Gastroesophageal sphincter (tissue), 4 donors: ENCODE measurements at places on chromosomes 16 and 17.
A peak's percentile ranks its signal among the peaks of the same experiment; 100 is the strongest.

- ATAC-seq = peak; percentile 37
These were observed 17.1 kb downstream of the ITGB4 start for GRCh38 chr17:75738218-75738802.

DNA sequence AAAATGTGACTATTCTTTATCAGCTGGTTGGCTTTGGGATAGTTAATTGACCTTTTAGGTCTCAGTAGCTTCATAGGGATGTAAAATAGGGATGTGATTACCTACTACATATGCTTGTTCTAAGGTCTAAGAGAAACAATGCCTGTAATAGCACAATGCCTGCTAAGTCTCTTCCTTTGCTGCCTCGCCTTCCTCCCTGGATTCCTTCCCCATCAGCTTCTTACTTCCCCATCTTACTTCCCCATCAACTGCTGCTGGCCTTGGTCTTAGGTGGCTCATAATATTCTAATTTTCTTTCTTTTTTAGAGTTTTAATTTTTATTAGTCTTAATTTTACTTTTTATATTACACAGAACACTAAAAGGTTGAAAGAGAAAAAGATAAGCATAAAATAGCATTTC lies 59.2 kb upstream of the GOT2 start:
- no peak for ATAC-seq

GRCh38 chr16:48272837-48273421 lies 25.6 kb upstream of the ABCC11 start:
- peak; percentile 48 for ATAC-seq

- no peak for ATAC-seq
These were observed 104.4 kb downstream of the CMIP start for GRCh38 chr16:81548876-81549546.

GRCh38 chr16:9192746-9193145 lies 101.3 kb downstream of the HAPSTR1 start:
- ATAC-seq = no peak

DNA sequence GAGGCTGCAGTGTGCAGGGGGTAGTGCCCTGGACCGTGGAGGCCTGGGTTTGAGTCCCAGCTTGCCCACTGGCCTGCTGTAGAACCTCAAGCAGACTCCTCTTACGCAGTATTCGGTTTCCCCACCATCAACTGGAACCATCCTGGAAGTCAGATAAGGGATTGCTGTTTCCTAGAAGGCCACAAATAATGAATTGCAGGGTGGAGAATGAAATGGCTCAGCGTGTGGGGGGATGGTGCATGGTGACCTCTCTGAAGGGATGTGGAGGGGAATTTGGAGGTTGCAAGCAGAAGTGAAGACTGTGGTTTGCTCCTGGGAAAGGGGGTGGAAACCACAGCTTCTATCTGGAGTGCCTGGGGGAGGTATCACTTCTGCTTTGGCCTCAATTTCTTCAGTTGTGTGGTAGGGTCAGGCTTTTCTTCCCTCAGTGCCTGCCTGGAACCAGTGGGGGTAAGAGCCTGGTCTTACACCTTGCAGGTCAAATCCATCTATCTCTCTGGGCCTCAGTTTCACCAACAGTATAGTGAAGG lies 1.7 kb downstream of the ADGRG5 start:
- ATAC-seq = no peak

GRCh38 chr17:66643815-66644710 lies 190.9 kb upstream of the CACNG5 start:
- no peak for ATAC-seq

- ATAC-seq = peak; percentile 52
These were observed 448.6 kb downstream of the CA10 start for GRCh38 chr17:51709694-51710633.

GRCh38 chr17:17231621-17232302 lies 5.2 kb downstream of the FLCN start:
- ATAC-seq = no peak

DNA sequence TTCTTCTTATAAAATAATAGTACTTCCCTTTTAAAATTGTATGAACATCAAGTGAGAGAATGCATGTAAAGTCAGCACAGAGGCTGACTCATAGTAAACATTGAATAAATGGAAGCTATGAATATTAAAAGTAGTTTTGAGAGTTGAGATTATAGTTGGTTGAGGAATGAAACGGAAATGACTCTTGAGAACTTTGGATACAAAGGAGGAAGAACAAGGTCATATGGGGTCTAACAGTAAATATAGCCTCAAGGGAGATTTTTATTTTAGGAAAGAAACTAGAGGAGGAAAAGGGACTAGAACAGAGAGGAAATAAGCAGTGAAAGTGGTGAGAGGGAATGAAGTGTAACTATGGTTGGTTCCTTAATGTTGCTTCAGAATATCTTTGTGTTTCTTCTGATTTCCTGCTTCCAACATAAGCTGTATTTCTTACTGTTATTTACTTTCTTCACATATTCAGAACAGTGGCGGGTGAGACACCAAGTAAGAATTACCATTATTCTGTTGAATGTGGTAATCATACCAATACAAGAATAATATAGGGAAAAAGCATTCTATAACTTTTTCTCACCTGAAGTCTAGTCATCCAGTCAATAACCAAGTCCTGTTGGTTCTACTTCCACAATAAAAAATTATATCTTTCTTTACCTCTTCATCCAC lies 165.1 kb downstream of the CHD9 start:
- no peak for ATAC-seq

DNA sequence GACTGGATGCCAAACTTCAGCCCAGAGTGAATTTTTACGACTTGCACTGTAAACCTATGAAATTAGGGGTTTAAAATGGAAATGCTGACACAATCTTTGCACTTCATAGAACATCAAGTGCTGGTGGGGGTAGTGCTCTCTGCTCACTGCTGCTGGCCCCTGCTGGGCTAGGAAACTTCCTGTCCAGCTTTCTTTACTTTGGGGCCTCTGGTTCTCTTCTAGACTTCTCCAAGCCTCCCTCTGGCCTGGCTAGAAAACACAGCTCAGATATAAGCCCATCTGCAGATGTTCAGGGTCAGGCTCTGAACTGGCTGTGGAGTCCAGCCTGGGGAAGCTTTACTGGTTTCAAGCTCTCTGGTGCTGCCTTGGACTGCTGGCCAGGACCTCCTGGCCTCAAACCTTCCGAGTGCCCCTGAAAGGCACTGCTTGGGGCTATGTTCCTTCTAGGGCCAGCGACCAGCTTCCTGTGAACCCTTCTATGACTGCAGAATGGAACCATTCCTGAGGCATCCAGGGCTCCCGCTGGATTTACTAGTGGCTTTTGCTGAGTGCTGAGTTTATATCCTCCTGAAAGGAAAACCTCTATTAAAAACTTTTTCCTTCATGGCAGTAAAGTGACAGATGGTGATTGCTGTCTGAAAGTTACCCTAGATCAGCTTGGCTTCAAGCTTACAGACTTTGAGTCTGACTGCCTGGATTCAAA lies 59.4 kb downstream of the TBX4 start:
- ATAC-seq = no peak

GRCh38 chr17:807523-808294 lies 25.6 kb downstream of the MRM3 start:
- no peak for ATAC-seq

- ATAC-seq = no peak
These were observed 702 bp upstream of the MARVELD3 start for GRCh38 chr16:71625113-71625850.

- no peak for ATAC-seq
These were observed 7.7 kb downstream of the CYB561 start for GRCh38 chr17:63438092-63439051.
